ENCODE measurements at places on chromosomes 7 and 10.

- DNase-seq, result no peak
Measured at GRCh38 chr7:129522088-129522970, 20.0 kb downstream of the SMKR1 start.

DNA sequence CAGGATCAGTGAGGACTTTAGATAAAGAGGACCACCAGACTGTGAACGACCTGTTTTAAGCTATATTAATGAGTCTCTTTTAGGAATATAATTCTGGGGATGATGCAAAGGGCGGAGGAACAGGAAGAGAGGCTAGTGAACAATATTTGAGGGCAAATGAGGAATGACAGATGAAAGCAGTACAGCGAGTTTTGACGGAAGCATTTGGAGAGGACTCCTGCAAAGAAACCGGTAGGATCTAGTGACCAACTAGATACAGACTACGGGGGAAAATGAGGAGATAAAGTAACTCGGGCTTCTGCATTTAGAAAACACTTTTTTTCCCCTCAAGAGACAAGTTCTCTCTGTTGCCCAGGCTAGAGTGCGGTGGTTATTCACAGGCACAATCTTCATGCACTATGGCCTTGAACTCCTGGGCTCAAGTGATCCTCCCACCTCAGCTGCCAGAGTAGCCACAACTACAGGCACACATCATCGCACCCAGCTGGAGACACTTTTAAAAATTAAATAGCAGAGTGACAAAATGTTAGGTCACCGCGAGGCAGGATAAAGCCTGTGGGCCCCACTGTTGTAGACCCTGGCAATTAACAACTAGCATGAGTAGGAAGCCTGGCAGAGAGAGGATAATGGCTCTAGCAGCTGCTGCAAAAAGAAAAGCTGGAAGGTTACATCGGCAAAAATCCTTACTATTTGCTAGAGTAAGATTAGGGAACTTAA is 143.2 kb downstream of the SRPK2 start:
- DNase-seq, result no peak

GRCh38 chr10:92382631-92383030 is 91.7 kb downstream of the MARCHF5 start:
- no peak for DNase-seq

DNA sequence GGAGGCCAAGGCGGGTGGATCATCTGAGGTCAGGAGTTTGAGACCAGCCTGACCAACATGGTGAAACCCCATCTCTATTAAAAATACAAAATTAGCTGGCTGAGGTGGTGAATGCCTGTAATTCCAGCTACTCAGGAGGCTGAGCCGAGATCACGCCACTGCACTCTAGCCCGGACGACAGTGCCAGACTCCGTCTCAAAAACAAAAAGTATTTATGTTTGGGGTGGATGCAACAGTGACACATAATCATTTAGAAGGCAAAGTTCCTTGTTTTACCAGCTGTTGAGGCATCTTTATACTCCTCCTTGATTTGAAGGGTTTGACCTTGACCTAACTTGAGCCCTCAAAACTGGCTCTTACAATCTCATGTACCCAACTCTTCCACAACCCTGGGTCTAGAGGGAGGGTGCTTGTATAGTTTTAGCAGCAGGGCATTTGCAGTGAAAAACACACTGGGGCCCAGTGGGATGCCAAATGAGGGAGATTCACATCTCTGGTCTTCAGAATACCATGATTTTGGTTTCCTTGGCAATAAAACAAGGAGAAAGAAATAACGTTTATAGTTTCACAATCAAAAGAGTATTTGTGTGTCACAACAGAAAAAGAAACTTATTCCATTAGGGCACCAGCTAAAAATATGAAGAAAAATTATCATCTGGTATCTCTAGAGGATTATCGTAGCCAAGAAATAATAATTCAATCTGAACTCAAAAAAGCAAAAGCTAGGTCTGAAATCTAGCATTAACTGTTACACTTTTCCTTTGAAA is 14.2 kb upstream of the TMEM254 start:
- DNase-seq, result no peak

DNA sequence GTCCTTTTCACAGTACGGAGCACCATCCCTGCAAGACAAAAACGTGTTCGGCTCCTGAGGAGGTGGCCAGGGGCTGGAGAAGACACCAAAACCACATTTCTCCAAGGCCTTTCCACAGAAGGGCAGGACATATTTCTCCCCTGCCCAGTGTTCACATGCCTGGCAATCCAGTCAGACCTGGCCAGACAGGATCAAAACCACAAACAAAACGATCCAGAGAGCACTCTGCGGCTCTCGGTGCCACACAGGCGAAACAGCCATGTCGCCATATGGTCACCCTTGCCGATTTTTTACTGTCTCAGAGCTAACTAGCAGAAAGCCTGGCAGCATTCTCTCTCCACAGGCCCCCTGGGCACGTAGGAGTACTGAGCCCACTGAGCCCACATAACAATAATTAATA is 113.0 kb downstream of the ABLIM1 start:
- no peak for DNase-seq

- no peak for DNase-seq
Measured at GRCh38 chr10:114519306-114519669, 115.0 kb upstream of the AFAP1L2 start.

- no peak for DNase-seq
Measured at GRCh38 chr10:44989597-44990301, 11.0 kb upstream of the ZNF22 start.

DNA sequence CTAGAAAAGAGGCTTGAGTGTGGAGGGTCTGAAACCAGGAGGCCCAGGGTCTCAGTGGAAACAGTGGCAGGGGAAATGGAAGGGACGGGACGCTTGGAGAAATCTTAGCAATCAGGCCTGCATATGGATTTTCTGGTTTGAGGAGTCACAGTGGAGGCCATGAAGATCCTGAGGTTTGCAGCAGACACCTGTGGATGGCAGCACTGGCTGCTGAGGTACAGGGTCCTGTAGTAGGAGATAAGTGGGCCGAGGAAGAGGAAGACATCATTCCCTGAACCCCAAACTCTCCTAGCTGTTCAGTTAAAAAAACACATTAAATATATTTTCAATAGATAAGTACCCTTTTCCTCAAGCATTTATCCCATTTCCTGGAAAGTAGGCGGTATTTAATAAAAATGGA is 208.8 kb upstream of the IGFBP3 start:
- no peak for DNase-seq

GRCh38 chr7:75823198-75823910 is 9.7 kb upstream of the CCL24 start:
- no peak for DNase-seq

GRCh38 chr10:80518807-80519360 is 18.8 kb upstream of the SH2D4B start:
- no peak for DNase-seq

DNA sequence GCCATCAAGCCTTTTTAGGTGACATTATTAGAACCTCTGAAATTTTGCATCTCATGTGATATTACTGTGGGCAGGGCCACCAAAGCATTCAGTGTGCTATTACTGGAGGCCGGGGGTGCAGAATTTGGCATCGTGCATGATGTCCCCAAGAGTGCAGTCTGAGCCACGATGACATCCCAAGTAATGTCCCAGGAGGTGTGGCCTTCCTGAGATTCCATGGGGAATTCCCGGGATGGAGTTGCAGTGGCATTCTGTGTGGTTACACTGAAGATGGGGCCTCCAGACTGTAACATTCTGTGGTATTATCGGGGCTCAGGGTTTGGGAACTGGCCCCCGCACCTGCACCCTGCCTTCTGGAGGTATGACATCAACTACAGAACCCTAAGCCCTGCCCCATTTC is 9.1 kb downstream of the LDB3 start:
- no peak for DNase-seq

DNA sequence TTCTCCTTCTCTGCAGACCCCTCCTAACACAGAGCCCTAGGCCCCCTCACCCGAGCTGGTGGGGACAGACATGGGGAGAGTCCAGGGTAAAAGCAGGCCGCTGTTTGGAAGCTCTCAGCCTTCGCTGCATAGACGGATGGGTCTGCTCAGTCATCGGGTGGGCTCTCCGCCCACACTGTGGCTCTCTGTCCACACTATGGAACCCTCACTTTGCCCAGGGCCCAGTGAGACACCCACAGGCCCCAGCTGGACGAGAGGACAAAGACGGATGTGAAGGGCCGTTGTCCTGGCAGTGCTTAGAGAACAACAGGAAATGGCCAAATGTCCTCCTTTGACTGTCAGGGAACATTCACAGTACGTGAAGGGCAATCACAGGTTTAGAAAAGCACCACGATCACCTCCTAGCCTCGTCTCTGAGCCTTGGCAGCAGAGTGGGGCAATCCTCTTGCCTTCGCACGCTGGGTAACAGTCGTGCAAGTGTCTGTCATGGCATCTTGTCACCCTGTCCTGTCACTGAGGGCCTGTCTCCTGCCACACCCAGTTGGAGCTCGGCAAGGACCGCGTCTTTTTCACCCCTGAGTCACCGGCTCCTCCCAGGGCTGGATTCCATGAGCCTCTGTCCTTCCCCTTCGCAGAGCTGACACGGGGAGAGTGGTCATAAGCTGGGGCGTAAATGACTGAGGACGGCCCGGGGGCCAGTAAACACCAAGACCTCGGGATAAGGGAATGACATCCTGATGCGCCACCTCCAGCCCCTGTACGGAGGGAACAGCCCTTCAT is 80.6 kb downstream of the PRKAG2 start:
- DNase-seq, result no peak

DNA sequence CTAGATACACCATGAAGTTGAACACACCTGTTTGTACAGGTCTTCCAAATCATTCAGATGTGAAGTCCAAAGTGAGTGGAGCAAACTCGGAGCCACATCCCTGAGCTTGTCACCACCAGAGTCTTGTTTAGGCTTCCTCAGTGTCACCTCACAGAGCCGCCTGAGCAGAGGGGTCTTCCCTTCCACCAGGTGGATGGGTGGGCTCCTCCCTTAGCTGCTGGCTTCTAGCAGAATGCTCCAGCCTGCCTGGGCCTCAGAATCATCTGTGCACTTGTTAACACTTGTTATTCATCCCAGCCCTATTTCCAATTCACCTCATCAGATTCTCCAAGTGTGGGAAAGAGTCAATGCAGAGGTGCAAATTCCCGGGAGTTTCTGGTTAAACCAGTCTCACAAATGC is 32.5 kb downstream of the C10orf71 start:
- no peak for DNase-seq

DNA sequence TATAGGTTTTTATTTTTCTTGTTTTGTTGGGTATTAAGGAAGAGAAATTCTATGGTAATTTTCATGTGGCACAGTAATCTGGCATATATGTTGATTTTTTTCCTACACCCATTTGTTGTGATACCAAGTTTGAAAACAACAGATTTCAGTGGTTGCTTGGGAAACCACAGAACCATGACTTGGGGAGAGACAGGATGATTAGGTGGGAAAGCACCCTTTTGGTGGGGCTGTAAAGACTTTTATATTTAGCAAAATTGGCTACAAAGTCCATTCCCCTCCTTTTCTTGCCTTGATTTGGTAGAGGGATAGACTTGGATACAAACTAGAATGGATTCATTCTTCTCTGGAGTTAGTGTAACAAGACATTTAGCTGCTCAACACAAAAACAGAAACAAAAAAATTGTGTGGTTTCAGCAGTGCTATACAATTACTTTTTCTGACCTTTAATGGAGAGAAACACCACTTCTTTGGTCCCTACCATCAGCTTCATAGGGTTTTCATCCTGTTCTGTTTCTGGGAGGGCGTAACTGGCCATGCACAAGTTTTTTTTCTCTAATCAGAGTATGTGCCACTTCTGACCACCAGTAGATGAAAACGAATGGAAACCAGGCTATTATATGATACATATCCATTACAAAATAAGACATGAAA is 52.7 kb downstream of the FIGNL1 start:
- DNase-seq, result no peak

- no peak for DNase-seq
Measured at GRCh38 chr10:133312016-133312768, 3.5 kb downstream of the ZNF511 start.

- no peak for DNase-seq
Measured at GRCh38 chr7:95046494-95047240, 139.3 kb downstream of the PPP1R9A start.

DNA sequence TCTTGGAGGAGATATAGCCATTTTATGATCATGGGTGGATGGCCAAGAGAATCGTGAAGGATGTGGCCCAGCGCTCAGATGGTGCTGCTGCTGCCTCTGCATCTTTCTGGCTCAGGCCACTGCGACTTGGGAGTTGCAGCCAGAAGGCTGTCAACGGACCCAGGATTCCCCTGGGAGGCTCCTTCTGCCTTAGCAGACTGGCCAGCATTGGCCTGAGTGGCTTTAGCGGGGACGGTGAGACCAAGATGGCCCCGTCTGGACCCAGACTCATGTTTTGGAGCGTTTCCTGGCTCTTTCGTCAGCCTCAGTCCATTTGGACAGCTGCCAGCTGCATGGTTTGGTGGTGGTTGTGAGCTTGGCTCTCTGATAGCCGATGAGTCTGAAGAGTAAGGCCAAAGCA is 97.2 kb downstream of the GALNT17 start:
- no peak for DNase-seq

DNA sequence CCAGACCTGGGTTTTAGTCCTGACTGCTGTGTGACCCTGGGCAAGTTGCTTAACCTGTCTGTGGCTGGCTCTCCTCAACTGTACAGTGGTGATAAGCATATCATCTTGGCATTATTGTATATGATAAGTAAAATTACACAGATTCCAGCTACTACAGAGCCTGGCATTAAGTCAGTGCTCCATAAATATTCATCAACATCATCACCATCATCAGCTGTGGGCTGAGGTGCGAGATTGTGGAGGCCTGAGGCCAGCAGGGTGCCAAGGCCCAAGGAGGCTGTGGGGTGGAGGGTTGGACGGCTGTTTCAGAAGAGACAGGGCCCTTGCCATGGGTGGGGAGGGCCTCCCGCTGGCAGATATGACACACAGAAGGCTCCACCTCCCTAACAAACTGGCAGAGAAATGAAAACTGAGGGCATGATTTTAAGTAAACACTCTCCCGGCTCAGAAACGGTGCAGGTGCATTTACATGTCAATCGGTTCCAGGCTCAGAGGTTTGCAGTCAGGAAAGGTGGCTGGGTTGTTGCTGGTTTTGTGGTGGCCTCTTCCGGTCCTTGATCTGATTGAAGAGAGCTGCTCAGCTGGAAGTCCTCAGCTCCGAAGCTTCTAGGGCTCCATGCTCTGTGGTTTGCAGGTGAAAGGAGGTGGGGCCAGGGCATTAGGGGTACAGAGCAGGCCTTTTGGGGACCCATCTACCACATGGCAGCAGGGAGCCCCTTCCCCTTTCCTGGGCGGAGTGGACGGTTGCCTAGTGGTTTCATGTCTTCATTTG is 10.2 kb downstream of the CRYGN start:
- no peak for DNase-seq

DNA sequence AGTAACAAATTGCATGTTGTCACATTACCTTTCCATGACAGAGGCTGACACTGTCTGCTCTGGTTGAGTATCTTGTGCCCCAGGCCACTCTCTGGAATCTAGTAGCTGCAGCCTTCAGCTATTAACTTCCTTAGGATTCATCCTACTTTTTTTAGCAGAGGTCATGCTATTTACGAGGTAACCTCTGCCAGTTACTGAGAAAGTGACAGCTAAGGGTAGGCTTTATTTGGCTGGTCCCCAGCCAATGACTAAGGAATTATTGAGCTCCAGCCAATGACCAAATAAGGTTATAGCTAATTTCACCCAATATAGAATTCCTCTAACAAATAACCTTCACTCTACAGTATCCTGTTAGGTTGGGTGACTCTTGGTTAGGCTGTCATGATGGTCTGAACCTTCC is 1361.7 kb downstream of the XPNPEP1 start:
- DNase-seq, result no peak

- DNase-seq, result no peak
Measured at GRCh38 chr7:120735791-120736190, 122.2 kb downstream of the TSPAN12 start.

- no peak for DNase-seq
Measured at GRCh38 chr7:129698516-129699418, 87.2 kb downstream of the NRF1 start.

Measured in stimulated activated CD8-positive, alpha-beta memory T cell treated with anti-CD3 and anti-CD28 coated beads, Interleukin-7, amount 100 ng/mL, for 1 hour (primary cell).